Activated T-helper 17 cell treated with anti-CD3 and anti-CD28 coated beads, Interleukin-2, amount 50 U/mL, for 72 hours (primary cell): ENCODE measurements at places on chromosomes 6 and 20. TPM values are rescaled to one million over a fixed set of nuclear protein-coding genes. Genes with fewer than 3 reads are reported as not detected.

HTR1E gene
- total RNA-seq: not detected

KIF13A gene
- 0.45 TPM for total RNA-seq

GPLD1 gene
- 0.73 TPM for total RNA-seq

KHDC1L gene
- not detected for total RNA-seq

CRYBG1 gene
- 36.4 TPM for total RNA-seq

EYA2 gene
- not detected for total RNA-seq

NQO2 gene
- total RNA-seq: 25.1 TPM

TPX2 gene
- total RNA-seq: 142 TPM

GRCh38 chr20:25090492-25091429 lies 8.8 kb upstream of the VSX1 start:
- ATAC-seq: peak; percentile 96

- ATAC-seq: peak; percentile 35
Observed at GRCh38 chr6:155530219-155530834, 74.7 kb upstream of the NOX3 start.

GRCh38 chr20:52448513-52449232 lies 257.1 kb upstream of the ZFP64 start:
- no peak for ATAC-seq

DNA sequence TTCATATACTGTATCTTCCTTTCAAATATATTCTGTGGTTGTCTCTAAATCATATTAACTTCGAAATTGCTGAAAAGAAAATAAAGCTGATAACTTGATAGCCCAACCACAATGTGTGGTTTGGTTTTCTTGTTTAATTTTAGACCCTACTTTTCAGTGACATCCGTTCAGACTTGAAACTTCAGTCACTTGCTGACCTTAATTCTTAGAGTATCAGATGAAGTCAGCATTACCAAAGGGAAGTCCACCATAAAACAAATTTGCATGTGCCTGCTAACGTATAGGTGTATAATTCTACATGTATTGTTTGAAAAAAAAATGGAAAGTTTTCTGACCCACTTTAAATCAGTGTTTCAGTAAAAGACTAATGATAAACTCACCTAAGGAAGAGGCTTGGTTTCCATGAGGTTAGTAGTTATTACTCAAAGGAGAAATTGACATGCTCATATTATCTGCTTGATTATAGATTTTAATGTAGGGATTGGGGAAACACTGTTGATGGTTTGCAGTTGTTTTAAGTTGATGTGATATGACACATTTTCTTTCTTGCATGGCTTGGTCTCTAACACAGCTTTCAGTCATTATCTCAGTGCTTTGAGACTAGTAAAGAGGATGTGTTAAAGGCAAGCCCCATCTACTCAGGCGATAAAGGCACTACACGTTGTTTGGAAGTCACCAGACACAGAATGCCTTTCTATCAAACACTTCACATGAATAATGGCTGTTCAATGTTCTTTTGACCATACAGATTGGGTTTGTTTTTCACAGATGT lies 5.2 kb upstream of the IL17A start:
- ATAC-seq: peak; percentile 68

GRCh38 chr6:35552285-35552917 lies 39.7 kb upstream of the TULP1 start:
- peak; percentile 55 for ATAC-seq

DNA sequence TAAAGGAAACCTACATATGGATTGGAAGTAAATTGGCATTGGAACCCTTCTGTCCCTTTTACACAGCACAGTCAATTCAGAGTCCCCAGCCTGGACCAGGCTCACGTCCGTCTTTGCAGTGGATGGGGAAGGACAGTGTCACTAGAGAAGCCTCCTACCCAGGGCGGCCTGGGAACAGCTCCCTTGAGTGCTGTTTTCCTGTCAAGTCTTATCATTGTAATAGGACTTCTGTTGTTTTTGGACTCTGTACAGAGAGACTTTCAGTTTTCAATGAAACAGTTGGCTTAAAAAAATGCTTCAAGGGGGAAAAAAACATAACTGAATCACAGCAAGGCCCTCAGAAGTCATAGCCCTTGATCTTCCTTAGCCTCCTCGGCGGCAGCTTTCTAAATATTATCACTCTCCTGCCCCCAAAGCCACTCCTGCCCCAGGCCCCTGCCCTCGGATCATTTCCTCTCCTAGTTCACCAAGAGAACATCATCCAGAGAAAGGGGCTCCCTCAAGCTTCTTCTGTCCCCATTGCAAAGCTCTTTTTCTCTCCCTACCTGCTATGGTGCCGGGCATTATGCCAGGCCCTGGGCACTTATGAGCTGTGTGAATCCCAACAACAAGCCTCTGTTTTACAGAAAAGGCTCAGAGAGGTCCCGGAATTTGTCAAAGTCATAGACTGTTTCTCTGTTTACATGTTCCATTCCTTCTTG lies 37.8 kb upstream of the CNKSR3 start:
- no peak for ATAC-seq

DNA sequence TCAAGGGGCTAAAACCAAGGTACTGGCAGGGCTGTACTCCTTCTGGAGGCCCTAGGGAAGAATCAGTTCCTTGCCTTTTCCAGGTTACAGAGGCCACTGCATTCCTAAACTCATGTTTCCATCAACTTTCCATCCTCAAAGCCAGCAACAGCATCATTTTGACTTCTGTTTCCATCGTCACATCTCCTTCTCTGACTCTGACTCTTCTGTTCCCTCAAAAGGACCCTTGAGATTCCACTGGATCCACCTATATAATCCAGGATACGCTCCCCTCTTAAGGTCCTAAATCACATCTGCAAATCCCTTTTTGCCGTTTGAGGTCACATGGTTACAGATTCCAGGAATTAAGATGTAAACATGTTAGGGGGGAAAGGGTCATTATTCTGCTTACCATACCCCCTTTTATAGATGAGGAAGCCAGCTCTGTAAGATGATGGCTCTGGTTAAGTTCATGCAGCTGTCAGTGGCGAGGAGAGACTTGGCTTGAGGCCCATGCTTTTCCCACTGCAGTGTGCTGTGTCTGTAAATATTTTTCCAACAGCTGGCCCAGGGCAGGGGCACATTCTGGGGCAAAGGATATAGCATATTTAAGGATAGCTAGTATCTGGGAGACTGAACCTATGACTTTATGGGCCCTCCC lies 114.6 kb downstream of the TNFRSF21 start:
- ATAC-seq: no peak

DNA sequence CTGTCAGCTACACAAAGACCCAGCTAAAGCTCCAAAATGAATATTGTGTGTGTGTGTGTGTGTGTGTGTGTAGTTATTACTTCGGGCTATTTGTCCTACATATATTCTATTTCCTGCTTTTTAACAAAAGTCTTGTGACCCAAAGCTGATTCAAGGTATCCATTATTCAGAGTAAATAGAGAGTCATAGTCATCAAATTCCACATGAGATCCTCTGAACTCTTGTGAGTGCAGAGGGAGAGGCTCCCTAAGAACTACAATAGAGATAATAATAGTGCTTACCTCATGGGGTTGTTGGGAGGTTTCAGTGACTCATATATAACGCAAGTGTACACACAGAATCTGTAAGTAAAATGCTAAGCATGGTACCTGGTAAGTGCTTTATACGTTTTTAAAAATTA lies 95.6 kb upstream of the SHLD1 start:
- ATAC-seq: peak; percentile 68

DNA sequence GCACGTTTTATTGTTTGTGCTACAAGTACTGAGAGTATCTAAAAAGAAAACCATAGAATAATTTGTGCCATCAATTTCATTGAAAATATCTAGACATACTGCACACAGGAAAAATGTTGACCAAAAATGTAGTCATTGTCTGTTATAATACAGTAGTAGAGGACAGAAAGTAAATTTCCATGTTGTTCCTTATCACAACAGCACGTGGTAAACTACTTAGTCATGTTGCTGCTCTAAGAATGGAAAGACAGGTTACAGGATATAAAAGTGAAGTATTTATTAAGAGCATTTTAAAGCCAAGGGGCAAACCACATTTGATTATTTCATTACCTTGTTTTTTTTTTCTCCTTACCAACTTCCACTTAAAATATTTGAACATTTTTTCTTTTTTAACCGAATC lies 89.0 kb upstream of the CEP85L start:
- no peak for ATAC-seq

GRCh38 chr6:1735239-1735803 lies 125.6 kb downstream of the FOXC1 start:
- ATAC-seq: no peak
